ENCODE measurements at places on chromosomes 5 and 9. TPM values are rescaled to one million over a fixed set of nuclear protein-coding genes. Genes with fewer than 3 reads are reported as not detected.

SLC36A2 gene
- total RNA-seq: not detected

C9orf50 gene
- total RNA-seq: not detected

ZBTB26 gene
- 4.2 TPM for total RNA-seq

CFAP157 gene
- not detected for total RNA-seq

C5 gene
- total RNA-seq: 0.89 TPM

ZMYND19 gene
- 27.1 TPM for total RNA-seq

F2RL1 gene
- 144 TPM for total RNA-seq

SPINK13 gene
- total RNA-seq: not detected

PDZD2 gene
- total RNA-seq: 6.7 TPM

NMUR2 gene
- not detected for total RNA-seq

ADGRD2 gene
- total RNA-seq: not detected

SH3RF2 gene
- 10.3 TPM for total RNA-seq

SHROOM1 gene
- 9.8 TPM for total RNA-seq

SPATA9 gene
- not detected for total RNA-seq

STC2 gene
- 219 TPM for total RNA-seq

SH3PXD2B gene
- 62.4 TPM for total RNA-seq

FAM170A gene
- total RNA-seq: not detected

ENTPD8 gene
- total RNA-seq: not detected

IL6ST gene
- total RNA-seq: 139 TPM

CXXC5 gene
- 167 TPM for total RNA-seq

NSUN2 gene
- 50.0 TPM for total RNA-seq

FOXD4L6 gene
- not detected for total RNA-seq

RAI14 gene
- total RNA-seq: 117 TPM

CDH6 gene
- 66.2 TPM for total RNA-seq

DPYSL3 gene
- 42.4 TPM for total RNA-seq

RNF145 gene
- total RNA-seq: 52.9 TPM

RPS14 gene
- total RNA-seq: 3,855 TPM

SPINK7 gene
- not detected for total RNA-seq

GLDC gene
- total RNA-seq: 17.3 TPM

TNIP1 gene
- 454 TPM for total RNA-seq

SPATA31A7 gene
- total RNA-seq: not detected

DNAJC25 gene
- 8.1 TPM for total RNA-seq

All from kidney epithelial cell (primary cell).